Esophagus squamous epithelium (tissue), 5 donors: ENCODE measurements at places on chromosomes 6 and 20.
A peak's percentile ranks its signal among the peaks of the same experiment; 100 is the strongest.

- no peak for DNase-seq
Observed at GRCh38 chr6:92114091-92114675, 1305.2 kb downstream of the EPHA7 start.

DNA sequence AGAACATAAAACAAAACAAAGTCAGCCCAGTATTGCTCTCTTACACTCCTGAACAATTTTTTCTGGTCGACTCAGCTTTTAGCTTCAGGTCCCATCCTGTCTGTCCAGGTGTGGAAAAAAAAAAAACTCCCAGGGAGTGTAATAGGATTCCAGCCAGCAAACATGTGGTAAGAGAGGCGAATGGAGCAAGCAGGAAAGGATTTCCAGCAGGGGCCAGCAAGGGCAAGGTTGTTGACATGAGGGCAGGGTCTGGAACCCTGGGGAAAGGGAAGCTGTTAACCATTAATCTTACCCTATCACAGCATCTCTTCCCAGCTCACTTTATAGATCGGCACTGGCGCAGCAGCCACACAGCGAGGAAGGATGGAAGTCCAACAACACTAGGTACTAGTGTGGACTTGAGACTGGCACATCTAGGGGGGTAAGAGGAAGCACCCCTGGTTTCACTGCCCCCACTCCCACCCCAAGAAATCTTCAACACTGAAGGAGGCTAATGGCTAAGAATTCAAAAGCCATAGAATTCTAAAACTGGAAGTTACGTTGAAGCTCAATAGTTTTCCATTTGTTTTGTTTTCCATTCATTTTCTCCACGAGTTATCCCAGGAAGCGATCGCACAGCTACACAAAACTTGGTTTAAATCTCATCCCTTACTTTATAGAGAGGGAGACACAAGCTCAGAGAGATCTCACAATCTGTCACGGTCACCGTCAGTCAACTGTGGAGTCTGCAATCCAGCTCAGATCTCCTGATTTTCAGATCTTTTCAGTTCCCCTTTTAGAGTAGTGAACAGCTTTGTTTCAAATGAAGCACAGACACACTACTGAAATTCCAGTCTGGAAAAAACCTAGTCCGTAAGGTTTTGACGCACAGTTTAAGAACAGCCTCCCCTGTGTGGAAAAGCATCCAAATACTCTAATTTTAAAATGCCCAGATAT is 53.3 kb downstream of the SLC22A23 start:
- DNase-seq = no peak

DNA sequence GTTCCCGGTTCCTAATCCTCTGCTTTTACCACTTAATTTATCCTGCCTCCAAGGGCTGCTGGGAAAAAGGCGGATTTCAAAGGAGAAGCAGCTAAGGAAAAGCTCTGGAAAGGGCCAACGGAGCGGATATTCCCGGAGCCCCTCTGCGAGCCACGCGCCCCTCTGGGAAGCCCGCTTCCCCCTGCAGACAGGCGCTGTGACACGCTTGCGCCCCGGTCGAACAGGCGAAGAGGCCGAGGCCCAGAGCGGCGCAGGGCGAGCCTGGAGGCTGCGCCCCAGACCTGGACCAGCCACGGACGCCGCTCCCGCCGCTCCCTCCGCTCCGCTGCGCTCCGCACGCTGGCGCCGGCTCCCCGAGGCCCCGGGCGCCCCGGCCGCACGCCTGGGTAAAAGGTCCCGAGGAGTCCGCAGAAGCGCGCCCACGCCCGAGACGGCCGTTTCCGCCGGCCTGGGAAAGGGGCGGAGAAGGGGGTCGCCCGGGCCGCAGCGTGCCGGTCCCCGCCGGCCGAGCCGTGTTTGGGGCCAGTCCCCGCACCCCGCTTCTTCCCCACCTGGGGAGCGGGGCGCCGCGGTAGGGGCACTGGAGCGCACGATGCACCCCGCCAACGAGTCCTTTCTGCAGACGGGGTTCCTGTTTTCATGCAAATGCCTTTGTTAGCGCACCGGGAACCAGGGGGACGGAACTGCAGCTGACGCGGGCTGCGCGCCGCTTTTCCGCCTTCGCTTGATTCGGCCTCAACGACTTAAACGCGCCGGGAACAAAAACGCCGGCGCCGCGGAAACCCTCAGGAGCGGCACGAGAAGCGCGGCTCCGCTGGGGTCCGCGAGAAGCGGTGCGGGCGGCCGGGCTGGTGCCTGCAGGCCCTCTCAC is 91.9 kb upstream of the SIRPA start:
- peak; percentile 29 for DNase-seq

GRCh38 chr6:26197933-26198721 is 110.9 kb downstream of the HFE start:
- DNase-seq = no peak

GRCh38 chr6:21033575-21034026 is 499.3 kb downstream of the CDKAL1 start:
- no peak for DNase-seq
